NCI-H345 (cell line): ENCODE measurements at places on chromosomes 6 and 20.

- no peak for DNase-seq
Observed at GRCh38 chr6:150527100-150527499, 72.6 kb upstream of the PLEKHG1 start.

DNA sequence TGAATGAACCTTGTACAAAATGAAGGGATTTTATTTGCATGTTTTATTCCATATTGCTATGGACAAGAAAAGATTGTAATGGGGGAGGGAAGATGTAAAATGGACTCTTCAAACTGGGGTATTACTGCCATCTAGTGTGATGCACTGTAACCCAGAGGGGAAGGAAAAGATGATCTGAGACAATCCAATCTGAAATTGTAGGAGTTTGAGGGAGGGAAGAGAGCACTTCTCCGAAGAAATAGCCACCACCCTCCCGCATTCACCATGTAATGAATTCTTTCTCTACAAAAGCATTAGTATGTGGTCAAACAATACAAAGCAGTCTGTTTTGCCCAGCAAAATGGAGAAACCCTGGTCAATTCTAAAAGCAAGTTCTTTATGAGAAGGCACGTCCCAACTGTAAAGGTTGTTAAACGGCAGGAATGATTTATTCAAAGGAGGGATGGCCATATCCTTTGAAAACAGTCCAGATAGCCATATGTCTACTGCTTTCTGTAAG, 679.5 kb upstream of the NRSN1 start:
- DNase-seq: peak; percentile 62

DNA sequence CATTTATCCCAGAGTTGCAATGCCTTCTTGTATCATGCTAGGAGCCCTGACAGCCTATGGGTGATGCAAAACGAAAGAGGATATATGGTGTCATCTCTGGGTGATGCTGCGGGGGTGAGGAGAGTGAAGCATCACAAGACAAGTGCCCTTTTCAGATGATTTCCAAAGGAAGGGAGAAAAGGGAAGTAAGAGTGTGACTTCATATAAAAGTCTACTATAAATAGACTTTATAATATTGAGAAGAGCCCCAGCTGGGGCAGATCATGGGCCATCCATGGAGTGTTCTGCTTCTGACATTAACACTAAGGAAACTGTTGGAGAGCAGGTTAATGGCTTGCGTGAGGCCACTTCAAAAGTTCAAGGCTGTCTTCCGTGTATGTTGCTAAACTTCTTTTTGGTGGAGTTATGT, 4.4 kb downstream of the CD83 start:
- DNase-seq: no peak

GRCh38 chr20:53215166-53215565, 243.0 kb downstream of the TSHZ2 start:
- DNase-seq: no peak

DNA sequence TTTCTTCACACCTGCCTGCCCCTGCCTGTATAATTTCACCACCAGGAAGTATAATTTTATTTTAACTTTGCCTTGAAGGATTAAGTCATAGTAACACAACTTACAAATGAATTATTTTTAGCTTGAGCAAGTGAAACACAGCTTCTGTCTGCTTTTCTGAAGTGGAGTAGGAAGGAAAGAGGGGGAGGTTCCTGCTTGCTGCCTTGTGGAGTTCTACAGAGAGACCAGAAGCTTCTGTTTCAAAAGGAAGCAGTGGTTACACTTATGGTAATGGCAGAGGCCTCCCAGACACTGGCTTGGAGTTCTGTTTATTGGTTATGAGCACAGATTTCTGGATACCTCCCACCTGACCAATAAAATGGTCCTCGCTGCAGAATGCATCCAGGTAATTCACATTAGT, 159.6 kb downstream of the TMEM200A start:
- DNase-seq: no peak

- no peak for DNase-seq
Observed at GRCh38 chr6:155382338-155382685, 68.0 kb upstream of the TFB1M start.

DNA sequence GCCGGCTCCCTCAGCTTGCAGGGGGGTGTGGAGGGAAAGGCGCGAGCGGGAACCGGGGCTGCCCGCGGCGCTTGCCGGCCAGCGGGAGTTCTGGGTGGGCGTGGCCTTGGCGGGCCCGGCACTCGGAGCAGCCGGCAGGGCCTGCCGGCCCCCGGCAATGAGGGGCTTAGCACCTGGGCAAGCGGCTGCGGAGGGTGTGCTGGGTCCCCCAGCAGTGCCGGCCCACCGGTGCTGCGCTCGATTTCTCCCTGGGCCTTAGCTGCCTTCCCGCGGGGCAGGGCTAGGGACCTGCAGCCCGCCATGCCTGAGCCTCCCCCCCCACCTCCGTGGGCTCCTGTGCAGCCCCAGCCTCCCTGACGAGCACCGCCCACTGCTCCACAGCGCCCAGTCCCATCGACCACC, 514.5 kb upstream of the GJE1 start:
- no peak for DNase-seq
